ENCODE measurements at places on chromosomes 16 and 17.

DNA sequence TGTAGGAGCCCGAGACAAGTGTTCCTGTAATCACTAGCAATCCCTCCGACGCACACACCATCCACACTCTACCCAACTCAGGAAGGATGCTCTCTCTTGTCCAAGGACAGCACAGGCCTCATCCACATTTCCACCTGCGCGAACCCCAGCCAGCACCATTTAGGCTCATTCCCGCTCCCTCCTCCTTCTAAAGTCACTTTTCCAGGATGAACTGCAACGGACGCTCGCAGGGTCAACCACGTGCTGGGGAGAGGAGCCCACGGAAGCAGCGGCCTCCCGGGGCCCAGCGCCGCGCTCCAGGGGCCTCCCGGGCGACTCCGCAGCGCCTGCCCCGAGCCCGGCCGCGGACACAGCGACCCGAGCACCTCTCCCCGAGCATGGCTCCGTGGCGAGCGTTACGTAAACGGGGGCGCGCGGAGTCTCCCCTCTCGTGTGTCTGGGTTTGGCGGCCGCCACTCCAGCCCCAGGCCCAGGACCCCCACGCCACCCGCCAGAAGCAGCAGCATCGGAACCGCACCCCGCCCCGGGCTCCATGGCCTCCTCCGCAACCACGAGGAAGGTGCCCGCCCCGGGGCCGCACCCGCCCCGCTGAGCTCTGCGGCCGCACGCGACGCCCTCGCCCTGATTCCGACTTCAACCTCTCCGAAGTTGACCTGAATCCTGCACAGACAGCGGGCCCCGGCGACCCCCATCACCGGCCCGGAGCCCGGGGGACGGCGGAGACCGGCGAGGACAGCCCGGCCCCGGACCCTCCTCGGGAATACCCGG is 668 bp downstream of the USP36 start:
- DNase-seq: peak; percentile 23

- DNase-seq: no peak
Observed at GRCh38 chr16:65959983-65960382, 406.5 kb upstream of the CDH5 start.

- no peak for DNase-seq
Observed at GRCh38 chr17:75475851-75476250, 19.4 kb downstream of the TMEM94 start.

DNA sequence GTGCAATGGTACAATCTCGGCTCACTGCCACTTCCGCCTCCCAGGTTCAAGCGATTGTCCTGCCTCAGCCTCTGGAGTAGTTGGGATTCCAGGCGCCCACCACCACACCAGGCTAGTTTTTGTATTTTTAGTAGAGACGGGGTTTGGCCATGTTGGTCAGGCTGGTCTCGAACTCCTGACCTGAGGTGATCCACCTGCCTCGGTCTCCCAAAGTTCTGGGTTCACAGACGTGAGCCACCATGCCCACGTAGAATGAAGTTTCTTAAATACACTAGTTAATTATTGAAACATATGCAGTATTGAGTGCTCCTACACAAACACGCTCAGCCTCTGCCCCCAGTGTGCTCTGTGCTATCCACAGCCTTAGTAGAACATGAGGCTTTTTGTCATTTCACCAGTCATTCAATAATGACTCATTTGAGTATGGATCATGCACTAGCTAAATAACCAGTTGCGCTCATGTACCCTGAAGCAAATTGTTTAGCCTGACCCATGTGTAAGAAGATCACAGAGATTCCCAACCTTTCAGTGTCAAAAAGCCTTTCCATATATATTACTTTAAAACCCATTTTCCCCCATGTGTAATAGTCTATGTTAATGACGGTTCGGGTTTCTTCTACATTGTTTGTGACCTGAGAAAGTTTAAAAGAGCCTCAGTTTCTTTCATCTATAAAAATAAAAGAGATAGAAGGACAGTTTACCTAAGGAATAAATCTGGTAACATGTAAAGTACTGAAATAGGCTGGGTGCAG is 49.7 kb downstream of the TUBD1 start:
- DNase-seq: peak; percentile 31

DNA sequence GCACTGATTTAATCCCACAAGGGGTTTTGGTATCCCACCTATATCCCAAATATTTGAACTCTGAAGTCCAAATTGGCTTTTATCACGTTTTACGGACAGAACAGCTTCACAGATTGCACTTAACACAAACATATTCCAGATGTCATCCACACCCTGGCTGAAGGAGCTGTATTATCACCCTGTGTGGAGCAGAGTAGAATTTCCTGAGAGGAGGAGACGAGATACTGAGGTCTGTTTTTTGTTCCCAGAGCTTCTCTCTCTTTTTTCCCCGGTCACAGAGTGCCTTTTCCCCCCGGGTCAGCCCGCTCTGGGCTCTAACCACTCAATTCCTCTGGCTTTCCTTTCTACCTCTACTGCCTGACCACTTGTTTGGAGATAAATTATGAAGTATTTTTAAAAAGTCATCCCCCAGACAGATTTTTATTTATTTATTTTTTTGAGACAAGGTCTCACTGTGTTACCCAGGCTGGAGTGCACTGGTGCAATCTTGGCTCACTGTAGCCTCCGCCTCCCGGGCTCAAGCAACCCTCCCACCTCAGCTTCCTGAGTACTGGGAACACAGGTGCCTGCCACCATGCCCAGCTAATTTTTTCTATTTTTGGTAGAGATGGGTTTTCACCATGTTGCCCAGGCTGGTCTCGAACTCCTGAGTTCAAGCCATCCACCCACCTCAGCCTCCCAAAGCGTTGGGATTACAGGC is 30.7 kb downstream of the DNAH2 start:
- DNase-seq: no peak

- no peak for DNase-seq
Observed at GRCh38 chr17:14209215-14209614, 27.4 kb downstream of the CDRT15 start.

DNA sequence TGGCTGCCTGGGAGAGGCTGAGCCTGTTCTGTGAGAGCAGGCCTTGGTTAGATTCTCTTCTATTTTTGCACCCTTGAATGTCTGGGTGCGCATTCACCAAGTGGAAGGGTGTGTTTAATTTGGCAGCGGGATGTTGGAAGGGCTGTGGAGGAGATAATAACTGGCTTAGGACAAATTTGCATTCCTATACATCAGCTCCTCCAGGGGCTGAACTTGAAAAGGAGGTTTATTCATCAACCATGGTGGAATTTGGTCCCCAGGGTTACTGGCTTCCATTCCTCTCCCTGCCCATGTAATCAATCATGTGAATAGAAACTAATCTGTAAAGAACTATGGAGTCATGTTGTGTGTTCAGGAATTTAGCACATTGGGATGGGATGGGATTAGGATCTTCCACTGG is 100.2 kb upstream of the FOXF1 start:
- no peak for DNase-seq

- peak; percentile 39 for DNase-seq
Observed at GRCh38 chr17:44361292-44362260, 2.1 kb downstream of the FAM171A2 start.

- DNase-seq: no peak
Observed at GRCh38 chr17:77852731-77853130, 105.8 kb upstream of the TNRC6C start.

DNA sequence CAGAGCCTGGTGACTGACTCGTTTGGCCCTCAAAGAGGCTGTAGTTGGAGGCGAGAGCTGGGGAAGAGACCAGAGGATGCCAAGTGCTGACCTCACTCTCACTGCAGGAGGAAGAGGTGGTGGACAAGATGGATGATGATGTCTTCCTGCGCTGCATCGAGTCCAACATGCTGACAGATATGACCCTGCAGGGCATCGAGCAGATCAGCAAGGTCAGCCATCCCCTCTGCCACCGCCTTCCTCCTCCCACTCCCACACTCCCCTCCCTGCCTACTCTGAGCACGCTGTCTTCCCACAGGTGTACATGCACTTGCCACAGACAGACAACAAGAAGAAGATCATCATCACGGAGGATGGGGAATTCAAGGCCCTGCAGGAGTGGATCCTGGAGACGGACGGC is 26.9 kb downstream of the POLR2A start:
- no peak for DNase-seq

DNA sequence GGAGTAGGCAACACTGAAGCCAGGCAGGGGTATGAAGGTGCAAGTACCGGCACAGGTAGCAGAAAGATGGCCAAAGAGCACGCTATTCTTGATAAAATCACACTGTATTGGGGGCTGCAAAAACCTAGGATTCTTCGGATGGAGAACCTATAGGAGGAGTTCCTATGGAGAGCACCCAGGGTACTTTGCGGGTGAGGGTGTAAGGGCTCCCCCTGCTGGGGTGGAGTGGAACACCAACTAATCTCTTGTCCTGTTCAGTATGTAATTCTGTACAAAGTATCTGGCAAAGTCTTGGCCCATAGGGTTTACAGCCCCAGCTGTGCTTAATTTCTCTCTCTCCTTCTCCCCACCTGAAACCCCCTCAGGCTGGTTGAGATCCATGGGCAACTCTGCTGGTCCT is 393.1 kb upstream of the ASIC2 start:
- DNase-seq: peak; percentile 50

DNA sequence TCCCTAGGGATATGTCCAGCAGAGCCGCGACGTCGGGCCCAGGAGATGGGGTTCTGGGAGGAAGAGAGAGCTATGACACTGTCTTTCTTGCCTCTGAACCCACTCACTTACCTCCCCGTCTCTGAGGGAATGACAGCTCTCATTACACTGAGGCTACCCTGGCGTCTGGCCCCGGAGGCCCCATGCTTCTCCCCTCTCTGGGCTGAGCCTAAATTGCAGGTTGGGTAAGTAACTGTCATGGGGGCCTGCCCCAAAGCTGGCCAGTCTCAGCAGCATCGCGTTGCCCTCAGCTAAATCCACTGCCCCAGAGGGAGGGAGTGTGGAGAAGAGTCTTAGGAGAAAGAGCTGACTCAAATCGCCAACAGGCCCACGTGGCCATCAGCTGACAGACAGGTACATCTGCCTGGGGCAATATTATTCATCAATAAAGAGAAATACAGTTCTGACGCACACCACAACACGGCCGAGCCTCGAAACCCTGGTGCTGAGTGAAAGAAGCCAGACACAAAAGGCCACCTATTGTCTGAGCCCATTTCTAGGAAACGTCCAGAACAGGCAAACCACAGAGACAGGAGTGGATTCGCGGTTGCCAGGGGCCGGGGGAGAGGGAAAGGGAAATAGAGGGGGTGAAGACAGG is 156.4 kb downstream of the C16orf95 start:
- no peak for DNase-seq

DNA sequence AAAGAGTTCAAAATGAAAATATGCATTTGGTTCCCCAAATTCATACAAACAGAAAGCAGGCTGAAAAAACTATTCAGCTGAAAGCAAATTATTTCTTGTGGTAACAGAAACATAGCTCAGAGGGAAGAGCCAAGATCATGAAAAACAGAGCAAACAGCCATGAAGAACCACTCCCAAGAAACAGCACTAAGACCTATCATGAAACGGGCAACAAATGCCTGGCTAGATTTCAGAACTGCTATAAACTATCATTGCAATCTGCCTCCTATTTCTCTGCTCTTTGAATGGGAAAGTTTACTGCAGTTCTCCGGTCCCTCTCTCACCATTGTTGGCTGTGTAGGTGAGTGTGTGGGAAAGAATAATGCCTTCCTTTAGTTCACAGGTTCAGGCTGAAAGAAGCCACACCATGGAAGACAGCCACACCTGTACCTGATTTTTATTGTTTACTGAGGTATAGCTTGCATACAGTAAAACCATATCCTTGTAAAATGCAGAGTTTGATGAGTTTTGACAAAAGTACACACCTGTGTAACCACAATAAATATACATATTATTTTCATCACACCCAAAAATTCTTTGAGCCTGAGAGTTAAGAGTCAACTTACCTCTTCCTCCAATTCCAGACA is 48.2 kb downstream of the CEP112 start:
- no peak for DNase-seq

GRCh38 chr16:12195296-12195695 is 218.8 kb downstream of the SNX29 start:
- no peak for DNase-seq

DNA sequence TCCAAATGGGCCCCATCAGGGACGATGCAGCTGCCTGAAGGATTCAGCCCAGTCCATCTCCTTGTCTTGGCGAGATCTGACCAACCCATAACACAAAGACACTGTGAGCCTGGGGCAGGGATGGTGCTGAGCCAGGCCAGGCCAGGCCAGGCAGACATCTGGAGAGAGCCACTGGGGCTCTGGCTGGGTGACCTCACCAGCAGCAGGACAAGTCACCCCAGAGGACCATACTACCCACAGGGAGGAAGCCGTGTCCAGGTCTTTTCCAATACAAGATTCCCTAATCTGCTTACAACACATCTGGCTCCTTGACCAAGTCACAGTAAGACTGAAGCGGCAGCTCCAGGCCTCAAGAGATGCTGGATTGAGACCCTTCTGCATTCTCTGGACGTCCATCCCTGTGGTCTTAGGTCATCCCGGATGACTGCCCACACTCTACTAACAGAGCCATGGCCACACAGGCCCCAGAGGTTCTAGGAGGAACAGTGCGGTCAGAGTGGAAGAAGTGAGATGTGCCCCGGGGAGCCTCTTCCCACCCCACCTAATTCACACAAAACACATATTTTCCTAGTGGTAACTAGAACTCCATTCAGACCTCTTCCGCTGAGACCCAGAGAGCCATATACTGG is 81.8 kb upstream of the RCVRN start:
- no peak for DNase-seq

- no peak for DNase-seq
Observed at GRCh38 chr16:88202207-88202745, 180.5 kb upstream of the ZNF469 start.

- DNase-seq: peak; percentile 46
Observed at GRCh38 chr17:75516619-75517296, 430 bp downstream of the TSEN54 start.

DNA sequence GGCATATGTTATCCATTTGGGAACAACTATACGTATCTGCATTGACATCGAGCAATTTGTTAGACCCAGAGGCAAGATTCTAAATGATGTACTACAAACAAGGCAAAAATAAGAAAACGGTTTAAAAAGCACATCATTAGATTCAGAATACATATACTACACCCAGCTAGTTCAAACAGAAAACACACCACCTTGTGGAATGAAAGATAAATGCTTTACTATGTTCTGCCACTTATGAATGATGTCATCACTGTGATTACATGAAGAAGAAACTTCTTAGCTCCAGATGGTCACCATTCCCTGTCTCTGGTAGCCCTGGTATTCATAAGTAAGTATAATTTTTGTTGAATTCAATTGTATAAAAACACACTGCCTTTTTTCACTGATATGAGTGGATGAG is 7.8 kb downstream of the NACA2 start:
- peak; percentile 35 for DNase-seq

Data from GM23338 (cell line).